ENCODE measurements at places on chromosomes 5 and 9.

GRCh38 chr5:42970636-42971559 lies 69.2 kb downstream of the ANXA2R start:
- no peaks in the 10 kb centered on the region for H3K36me3 ChIP-seq
- DNase-seq, result no peak
- no peaks in the 10 kb centered on the region for H3K4me1 ChIP-seq

- no peaks in the 10 kb centered on the region for H3K27me3 ChIP-seq
- no peak overlapping the region for H3K4me3 ChIP-seq
- no peaks in the 10 kb centered on the region for H3K4me1 ChIP-seq
- no peak overlapping the region for H3K27ac ChIP-seq
- H3K36me3 ChIP-seq, result no peaks in the 10 kb centered on the region
These were observed 19.6 kb downstream of the SLC24A2 start for GRCh38 chr9:19769213-19769612.

- H3K4me3 ChIP-seq, result no peak overlapping the region
- H3K27ac ChIP-seq, result no peak overlapping the region
- DNase-seq, result no peak
- no peaks in the 10 kb centered on the region for H3K36me3 ChIP-seq
- H3K27me3 ChIP-seq, result no peaks in the 10 kb centered on the region
These were observed 38.6 kb upstream of the KCNMB1 start for GRCh38 chr5:170427672-170428236.

DNA sequence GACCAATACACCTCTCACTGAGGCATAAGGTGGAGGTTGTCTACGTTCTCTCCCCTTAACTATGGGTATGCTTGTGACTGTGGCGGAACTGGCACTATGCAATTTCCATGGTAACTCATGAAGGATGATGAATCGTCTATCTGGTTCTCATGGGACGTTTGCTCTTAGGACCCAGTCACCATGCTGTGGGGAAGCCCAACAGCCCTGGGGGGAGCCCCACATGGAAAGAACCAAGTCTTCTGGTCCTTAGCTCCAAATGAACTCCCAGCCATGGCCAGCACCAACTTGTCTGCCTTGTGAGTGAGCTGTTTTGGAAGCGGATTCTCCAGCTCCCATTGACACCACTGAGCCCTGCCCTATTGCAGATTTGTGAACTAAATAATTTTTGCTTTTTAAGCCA lies 188.7 kb upstream of the S1PR3 start:
- H3K27me3 ChIP-seq, result no peaks in the 10 kb centered on the region
- no peak for DNase-seq
- H3K4me3 ChIP-seq, result no peak overlapping the region
- no peaks in the 10 kb centered on the region for H3K36me3 ChIP-seq
- H3K4me1 ChIP-seq, result no peaks in the 10 kb centered on the region

- no peak overlapping the region for H3K27ac ChIP-seq
- H3K36me3 ChIP-seq, result no peaks in the 10 kb centered on the region
- H3K4me3 ChIP-seq, result no peak overlapping the region
- no peaks in the 10 kb centered on the region for H3K4me1 ChIP-seq
These were observed 97.6 kb downstream of the BARX1 start for GRCh38 chr9:93857528-93857927.

DNA sequence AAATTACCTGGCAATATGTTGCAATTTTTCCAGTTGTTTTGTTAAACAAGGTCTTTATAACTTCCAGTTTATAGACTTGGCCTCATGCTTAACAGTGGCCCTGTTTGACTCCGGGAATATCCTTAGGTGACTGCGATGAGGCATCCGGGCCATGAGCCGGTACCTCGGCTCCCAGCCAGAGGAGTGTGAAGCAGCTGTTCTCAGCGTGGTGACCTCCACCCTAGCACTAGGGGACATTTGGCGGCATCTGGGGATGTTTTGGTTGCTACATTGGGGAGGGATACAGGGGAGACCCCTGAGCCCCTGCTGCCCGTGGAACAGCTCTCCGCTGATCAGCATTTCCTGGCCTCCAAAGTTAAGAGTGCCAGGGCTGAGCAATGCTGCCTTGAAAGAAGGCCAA lies 533.4 kb downstream of the IRX1 start:
- no peak overlapping the region for H3K4me3 ChIP-seq
- H3K36me3 ChIP-seq, result no peaks in the 10 kb centered on the region
- no peak overlapping the region for H3K27ac ChIP-seq
- H3K4me1 ChIP-seq, result no peaks in the 10 kb centered on the region
- H3K27me3 ChIP-seq, result no peaks in the 10 kb centered on the region

DNA sequence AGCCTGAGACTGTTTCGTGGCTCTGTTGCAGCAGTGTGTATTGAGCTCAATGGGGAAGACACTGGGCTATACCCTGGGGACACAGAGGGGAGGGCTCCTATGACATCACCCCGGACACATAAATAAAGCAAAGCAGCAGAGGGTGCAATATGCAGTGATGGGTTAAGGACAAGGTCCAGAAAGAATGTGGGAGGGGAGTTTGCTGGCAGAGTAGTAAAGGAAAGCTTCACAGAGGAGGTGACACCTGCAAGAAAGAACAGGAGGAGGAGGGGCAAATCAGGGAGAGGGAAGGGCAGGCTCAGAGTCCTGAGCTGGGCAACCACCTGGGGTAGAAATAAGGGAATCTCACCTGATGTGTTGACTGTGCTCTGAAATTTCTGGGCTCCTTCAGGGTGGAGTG lies 35.3 kb upstream of the CDKN2AIPNL start:
- H3K27me3 ChIP-seq, result no peaks in the 10 kb centered on the region
- no peaks in the 10 kb centered on the region for H3K4me1 ChIP-seq
- H3K27ac ChIP-seq, result no peak overlapping the region
- no peak overlapping the region for H3K4me3 ChIP-seq
- peak; percentile 44 for DNase-seq

- no peak overlapping the region for H3K4me3 ChIP-seq
- DNase-seq, result no peak
- no peaks in the 10 kb centered on the region for H3K4me1 ChIP-seq
- H3K36me3 ChIP-seq, result no peaks in the 10 kb centered on the region
- no peaks in the 10 kb centered on the region for H3K27me3 ChIP-seq
These were observed 168.9 kb downstream of the MUSK start for GRCh38 chr9:110837401-110838005.

- no peak overlapping the region for H3K27ac ChIP-seq
- no peaks in the 10 kb centered on the region for H3K4me1 ChIP-seq
- H3K4me3 ChIP-seq, result no peak overlapping the region
- H3K27me3 ChIP-seq, result no peaks in the 10 kb centered on the region
- DNase-seq, result no peak
These were observed 114.0 kb upstream of the MTAP start for GRCh38 chr9:21688108-21689102.
